ENCODE measurements at places on chromosomes 5 and 9.

- no peak for DNase-seq
These were observed 181.3 kb upstream of the ELL2 start for GRCh38 chr5:96142786-96143434.

DNA sequence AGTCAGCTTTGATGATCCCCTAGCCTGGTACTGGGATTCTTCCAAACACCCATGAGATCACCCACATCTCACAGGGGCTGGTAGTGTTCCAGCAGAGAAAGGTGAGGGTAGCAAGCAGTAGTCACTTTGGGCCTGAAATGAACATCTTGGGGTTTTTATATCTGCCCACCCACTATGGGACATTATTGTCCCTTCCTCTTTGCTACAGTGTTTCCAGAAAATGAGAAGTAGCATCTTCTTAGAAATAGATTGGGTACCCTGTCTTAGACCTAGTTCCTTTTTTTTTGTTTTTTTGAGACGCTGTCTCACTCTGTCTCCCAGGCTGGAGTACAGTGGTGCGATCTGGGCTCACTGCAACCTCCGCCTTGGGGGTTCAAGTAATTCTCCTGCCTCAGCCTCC lies 249.2 kb upstream of the ANKRD55 start:
- no peak for DNase-seq

DNA sequence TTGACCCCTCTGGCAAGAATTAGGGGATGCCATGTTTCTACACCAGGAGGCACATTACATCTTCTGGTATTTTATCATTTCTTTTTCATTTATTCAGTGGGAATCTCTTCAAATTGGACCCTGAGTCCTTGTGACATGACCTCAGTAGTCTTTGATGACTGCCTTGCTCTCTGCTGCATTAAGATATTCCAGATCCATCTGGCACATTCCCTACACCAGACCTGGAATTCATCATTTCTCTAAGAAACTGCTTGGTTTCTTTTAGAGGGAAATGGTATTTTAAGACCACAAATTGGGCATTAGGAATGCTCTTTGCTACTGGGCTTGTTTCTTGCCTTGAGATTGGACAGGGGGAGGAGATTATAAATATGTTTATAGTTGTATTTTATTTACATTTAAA lies 61.0 kb downstream of the GALNT10 start:
- DNase-seq: no peak

- no peak for DNase-seq
These were observed 607 bp downstream of the PRELID2 start for GRCh38 chr5:145834554-145834916.

DNA sequence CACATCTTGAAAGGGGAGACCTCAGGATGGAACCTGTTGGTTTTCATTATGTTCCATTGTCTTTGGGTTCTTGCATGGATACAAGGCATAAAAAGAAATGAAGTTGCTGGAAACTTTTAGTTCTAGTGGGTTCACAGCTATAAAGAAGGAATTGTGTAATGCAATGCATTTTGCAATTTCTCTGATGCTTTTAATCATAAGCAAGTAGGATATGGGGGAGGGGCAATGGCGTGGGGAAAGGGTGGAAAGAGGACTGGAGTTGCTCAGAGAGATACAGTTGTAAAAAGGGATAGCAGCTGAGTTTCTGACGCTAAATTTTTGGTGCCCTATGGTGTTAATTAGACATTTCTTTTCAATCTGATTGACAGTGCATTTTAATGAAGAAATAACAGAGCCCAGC lies 88.6 kb upstream of the FANCC start:
- no peak for DNase-seq

GRCh38 chr5:42812620-42813019 lies 928 bp upstream of the SELENOP start:
- no peak for DNase-seq

- no peak for DNase-seq
These were observed 101.4 kb downstream of the ARHGAP26 start for GRCh38 chr5:142871363-142872193.

GRCh38 chr5:178555005-178555404 lies 35.2 kb downstream of the COL23A1 start:
- no peak for DNase-seq

DNA sequence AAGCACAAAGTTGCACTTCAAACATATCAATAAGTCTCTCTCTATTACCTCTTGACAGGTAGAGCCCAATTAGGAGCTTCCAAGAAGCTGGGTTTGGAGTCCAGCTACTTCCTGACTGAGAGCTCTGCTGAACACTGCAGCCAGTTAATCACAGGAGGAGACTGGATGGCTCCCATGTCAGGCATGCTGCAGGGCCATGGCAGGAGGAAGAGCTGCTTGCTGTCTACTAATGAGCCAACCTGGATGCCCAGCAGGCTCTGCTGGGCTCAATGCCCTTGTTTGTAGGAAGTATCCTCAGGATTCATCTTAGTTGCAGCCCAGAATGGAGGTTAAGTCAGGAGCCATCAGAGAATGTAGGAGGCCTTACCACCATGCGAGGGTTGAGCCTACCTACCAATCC lies 91.9 kb downstream of the TMEM215 start:
- no peak for DNase-seq

DNA sequence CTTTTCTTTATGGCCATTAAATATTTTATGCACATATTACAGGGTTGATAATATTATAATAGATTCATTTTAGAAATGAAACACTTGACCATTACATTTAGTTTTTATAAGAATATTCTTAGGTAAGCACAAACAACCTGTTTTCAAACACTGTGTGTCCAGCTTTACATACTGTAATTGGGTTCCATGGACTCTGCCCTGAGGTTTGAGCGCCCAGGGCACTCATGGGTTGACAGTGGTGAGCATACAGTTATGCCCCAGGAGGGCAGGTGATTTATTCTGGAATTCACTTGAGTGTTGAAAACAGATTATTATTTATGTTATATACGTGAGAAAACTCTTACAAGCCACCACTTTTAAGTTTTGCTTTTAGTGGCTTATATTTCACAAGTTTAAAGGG lies 33.7 kb downstream of the TRIO start:
- no peak for DNase-seq

DNA sequence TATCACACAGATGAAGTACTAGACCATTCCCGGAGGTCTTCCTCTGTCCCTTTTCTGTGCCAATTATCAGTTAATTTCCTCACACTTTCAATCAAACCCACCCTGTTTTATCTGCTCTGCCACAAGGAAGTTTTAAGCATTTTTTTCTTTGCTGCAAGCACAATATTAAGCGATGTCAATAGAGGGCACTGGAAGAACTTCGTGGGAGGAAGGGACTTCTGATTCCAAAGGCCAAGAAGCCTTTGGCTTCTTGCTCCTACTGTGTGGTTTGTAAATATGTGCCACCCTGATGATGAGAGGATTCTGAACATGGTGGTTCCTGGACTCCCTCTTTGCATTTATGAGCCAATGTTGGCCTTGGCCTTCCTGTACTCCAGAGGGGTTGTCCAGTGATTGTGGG lies 1712.5 kb upstream of the C9orf72 start:
- DNase-seq: no peak

GRCh38 chr5:127076315-127077129 lies 3.2 kb upstream of the C5orf63 start:
- DNase-seq: no peak

GRCh38 chr9:69089491-69089890 lies 53.9 kb downstream of the FXN start:
- no peak for DNase-seq

GRCh38 chr5:63961598-63962161 lies 565 bp downstream of the HTR1A start:
- no peak for DNase-seq

- DNase-seq: no peak
These were observed 25.4 kb upstream of the DCP2 start for GRCh38 chr5:112951124-112951702.

DNA sequence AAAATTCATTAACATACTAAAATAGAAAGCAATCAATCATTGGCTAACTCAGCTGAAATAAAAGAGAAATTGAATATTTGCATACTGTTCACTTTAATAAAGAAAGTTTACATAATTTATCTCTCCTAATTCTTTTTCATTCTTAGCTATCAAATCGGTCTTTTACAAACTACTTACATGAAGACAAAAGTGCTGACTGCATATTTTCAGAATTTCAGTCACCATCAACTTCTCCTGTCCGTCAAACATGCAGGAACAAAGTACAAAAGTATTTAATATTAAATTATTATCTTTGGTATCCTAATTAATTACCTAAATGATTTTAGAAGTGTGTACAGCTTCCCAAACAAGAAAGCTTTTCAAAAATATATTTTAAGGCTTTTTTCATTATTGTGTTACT lies 248.4 kb downstream of the CYLC2 start:
- no peak for DNase-seq

DNA sequence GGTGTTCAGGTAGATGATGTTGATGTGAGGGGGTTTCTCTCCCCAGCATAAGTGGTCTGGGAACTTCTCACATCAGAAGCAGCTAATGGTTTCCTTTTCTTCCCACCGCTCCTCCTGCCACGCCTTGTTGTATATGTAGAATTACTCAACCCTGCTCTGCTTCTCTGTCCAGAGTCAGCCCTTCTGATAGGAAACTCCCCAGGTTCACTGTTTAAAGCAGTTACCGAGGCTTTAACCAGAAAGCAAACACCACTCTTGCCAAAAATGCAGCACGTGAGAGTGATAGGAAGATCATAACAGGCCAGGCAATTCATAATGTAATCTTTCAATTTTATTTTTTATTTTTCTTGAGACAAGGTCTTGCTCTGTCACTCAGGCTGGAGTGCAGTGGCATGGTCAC lies 10.5 kb upstream of the TMEM252 start:
- DNase-seq: no peak

Data from stimulated activated CD8-positive, alpha-beta memory T cell treated with anti-CD3 and anti-CD28 coated beads, Interleukin-7, amount 100 ng/mL, for 4 hours (primary cell).